ENCODE measurements at places on chromosomes 7 and 10.

DNA sequence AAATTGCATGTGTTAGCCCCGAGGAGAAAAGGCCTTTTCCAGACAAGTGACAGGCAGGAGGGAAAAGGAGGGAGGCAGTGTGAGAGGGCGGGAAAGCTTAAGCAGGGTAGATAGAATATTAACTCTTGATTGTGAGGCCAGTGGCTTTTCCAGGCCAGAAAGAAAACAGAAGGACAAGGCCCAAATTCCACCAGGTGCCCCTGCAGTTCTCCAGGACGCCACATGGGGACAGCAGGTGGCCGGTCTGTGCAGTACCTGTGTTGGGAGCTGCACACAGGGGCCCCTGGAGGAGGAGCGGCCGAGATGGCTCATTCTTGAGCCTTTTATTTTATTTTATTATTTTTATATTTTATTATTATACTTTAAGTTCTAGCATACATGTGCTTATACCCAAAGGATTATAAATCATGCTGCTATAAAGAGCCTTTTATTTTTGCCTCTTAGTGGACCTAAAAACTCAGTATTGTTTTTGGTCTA, 141.3 kb upstream of the KLF14 start:
- peak; percentile 50 for DNase-seq

DNA sequence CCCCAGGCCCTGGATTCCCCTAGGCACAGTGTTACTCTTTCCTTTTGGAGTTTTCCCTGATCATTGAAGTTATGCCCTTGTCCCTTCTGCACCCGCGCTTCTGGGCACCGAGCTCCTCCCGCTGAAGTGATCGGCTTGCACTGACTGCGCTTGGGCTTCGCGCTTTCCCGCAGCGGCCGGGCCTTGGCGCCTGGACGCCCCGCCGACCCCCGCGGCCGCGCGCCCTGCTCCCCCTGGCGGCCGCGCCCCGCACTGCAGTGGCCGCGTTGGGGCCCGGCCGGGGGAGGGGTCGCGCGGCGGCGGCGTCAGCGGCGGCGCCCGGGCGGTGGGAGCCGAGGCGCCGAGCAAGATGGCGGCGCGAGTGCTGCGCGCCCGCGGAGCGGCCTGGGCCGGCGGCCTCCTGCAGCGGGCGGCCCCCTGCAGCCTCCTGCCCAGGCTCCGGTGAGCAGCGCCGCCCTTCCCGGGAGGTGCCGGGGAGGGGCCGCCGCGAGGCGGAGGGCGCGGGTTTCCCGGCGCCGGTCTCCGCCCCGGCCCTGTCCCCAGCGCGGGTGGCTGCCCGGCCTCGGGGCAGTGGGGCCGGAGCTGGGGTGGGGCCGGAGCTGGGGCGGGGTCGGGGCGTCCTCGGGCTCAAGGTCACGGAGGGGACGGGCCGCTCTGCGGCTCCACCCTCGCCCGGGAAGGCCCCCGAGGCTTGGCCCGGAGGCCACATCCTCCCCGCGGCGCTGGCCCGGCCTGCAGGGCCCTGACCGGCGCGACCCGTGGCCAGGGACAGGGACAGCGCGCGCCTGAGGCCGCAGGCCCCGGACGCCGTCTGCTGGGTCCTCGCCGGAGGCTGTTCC, at the start of gene NIPSNAP2:
Gene NIPSNAP2 (plus strand): TSS at position 325 of the 839 bp plus-strand sequence. CDS start 25 bp downstream, at position 350.
- peak; percentile 65 for DNase-seq

GRCh38 chr10:11516431-11516746, 95.1 kb downstream of the USP6NL start:
- no peak for DNase-seq

- no peak for DNase-seq
Observed at GRCh38 chr10:82529062-82529461, 654.1 kb downstream of the NRG3 start.

DNA sequence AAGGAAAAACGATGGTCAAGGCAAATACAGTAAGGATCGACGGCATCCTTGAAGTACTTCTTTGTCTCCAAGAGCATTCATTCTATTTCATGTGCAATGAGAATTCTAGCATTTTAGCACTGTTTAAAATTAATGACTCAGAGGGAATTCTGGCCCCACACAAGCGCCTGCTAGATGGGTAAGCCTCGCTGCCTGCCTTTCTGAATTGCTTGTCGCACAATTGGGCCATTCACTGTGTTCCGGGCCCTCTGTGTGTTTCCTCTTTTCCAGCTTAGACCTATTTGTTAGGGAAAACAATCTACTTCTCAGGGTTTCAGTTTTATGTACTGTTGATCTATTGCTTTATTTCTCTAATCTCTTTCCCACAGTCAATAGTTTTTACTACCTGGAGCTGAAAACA, 204.7 kb upstream of the ZNF32 start:
- DNase-seq, result peak; percentile 21

DNA sequence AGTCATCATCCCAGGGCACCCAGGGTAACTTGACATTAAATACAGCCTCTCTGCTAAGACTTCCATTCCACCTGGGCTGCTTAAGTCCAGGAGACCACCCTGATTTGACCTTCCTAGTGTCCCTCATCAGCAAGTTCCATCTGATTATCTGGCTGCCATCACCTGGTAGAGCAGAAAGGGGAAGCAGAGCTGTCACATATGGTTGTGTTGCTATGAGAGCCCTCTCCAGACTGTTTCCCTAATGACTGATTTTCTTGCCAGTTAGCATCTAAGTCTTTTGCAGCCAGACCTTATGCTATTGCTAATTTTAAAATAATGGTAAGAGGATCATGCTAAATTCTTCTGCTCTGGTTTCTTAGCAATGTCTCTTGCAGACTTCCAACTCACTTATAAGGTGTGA, 38.7 kb downstream of the KCNH2 start:
- no peak for DNase-seq

Data from M059J (cell line).